ENCODE measurements at places on chromosomes 4 and X. TPM values are rescaled to one million over a fixed set of nuclear protein-coding genes. Genes with fewer than 3 reads are reported as not detected.

UBA1 gene
- total RNA-seq = 168 TPM

- no peak for DNase-seq
These were observed 947.9 kb downstream of the PDHA2 start for GRCh38 chr4:96787766-96788165.

DNA sequence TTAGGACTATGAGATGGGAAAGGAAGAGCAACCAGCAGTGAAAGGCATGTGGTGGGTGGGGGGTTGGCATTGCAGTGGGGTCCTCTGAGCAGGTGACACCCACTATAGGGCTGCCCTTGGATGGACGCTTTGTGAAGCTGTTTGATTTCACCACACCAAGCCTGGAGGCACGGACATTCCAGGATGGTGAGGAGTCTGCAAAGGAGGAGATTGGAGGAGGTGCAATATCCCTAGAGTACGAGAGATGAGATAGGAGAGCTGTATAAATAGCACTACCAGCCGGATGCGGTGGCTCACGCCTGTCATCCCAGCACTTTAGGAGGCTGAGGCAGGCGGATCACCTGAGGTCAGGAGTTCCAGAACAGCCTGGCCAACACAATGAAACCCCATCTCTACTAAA, 42.3 kb downstream of the SHOX start:
- DNase-seq = no peak

DNA sequence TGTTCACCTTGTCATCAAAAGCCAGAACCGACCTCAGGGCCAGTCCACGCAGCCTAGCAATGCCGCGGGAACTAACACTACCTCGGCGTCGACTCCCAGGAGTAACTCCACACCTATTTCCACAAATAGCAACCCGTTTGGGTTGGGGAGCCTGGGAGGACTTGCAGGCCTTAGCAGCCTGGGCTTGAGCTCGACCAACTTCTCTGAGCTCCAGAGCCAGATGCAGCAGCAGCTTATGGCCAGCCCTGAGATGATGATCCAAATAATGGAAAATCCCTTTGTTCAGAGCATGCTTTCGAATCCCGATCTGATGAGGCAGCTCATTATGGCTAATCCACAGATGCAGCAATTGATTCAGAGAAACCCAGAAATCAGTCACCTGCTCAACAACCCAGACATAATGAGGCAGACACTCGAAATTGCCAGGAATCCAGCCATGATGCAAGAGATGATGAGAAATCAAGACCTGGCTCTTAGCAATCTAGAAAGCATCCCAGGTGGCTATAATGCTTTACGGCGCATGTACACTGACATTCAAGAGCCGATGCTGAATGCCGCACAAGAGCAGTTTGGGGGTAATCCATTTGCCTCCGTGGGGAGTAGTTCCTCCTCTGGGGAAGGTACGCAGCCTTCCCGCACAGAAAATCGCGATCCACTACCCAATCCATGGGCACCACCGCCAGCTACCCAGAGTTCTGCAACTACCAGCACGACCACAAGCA, 898 bp downstream of the UBQLN2 start:
- no peak for DNase-seq
